Fibroblast of skin of right quadriceps (primary cell): ENCODE measurements at places on chromosomes 13 and 19.

GRCh38 chr19:19540064-19540714, 2.1 kb downstream of the CILP2 start:
- peak; percentile 75 for DNase-seq

GRCh38 chr13:80684217-80684991, 343.5 kb upstream of the SPRY2 start:
- no peak for DNase-seq

DNA sequence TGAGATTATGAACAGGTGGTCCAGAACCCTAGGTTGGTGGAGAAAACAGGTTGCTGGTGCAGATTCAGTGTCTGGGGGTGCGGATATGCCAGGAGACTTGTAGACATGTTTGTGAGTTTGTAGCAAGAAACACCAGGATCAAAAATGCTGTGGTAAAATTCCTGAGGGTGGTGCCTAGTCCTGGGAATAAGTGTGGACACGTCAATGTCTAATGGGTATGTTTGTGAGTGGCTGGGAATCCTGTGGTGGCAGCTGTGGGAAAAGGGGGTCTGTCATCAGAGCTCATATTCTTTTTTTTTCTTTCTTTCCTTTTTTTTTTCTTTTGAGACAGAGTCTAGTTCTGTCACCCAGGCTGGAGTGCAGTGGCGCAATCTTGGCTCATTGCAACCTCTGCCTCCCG, 7.2 kb downstream of the ZNF708 start:
- peak; percentile 1 for DNase-seq

DNA sequence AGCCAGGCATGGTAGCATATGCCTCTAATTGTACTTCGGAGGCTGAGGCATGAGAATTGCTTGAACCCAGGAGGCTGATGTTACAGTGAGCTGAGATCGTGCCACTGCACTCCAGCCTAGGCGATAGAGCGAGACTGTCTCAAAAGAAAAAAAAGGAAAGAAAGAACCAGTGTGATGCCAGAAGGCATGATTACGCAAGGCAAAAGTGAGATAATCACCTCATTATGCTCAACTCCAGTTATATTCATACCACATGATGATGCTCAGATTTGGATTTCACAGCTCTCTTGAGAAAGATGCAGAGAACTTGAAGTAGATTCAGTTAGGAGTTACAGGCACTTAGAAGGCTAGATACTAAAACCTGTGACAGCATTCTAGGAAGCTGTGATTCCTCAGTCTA, 21.8 kb downstream of the RCBTB1 start:
- DNase-seq: peak; percentile 8

GRCh38 chr13:113064000-113064533, 41.5 kb upstream of the F7 start:
- no peak for DNase-seq

DNA sequence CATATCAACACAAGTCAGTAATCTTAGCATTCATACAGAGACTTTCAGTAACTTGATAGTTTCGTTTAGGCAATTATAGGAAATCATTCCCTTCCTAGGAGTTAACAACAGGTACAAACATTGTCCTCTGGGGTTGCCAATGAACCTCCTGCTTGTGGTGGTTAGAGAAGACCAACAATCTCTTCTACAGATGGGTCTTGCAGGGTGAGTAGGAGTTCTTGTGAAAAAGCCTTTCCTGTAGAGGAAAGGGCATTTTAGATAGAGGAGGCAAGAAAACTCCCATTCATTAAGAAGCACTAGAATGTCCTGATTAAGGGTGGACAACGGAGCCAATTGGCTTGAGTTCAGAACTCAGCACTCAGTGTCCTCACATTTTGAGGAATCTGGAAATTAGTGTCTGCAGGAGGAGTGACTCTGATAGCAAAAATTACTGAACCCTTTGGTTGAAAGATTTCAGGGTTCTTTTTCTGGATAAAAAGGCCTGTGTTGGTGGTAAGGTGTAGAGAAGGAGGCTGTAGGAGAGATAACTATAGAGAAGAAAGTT, 4.2 kb downstream of the WDFY2 start:
- no peak for DNase-seq

DNA sequence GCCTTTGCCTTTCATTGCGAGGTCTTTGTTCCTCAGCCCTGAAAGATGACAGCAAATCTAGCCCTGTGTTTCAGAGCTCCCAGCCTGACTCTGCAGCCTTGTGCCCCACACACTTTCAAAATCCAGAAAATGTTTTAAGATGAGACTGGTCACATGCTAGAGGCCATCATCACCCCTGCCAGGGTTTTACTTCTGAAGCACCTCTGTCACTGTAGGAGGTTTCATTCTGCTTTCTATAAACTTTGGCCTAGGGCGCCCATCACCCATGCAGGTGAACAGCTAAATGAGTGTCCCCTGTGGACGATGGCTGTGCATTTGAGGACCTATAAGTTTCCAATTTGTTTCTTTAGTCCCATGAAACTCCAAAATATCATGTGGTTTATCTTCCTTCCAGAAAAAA, 574.2 kb downstream of the MYO16 start:
- no peak for DNase-seq

- no peak for DNase-seq
Observed at GRCh38 chr19:1290196-1290702, 4.6 kb downstream of the EFNA2 start.
